Calu3 (cell line): ENCODE measurements at places on chromosomes 6 and 20. TPM values are rescaled to one million over a fixed set of nuclear protein-coding genes. Genes with fewer than 3 reads are reported as not detected.

GRCh38 chr20:45450097-45450818 lies 19.3 kb upstream of the WFDC2 start:
- H3K27ac ChIP-seq = no peak overlapping the region
- peaks cover 6% of the 10 kb centered on the region for H3K36me3 ChIP-seq

- H3K27ac ChIP-seq = no peak overlapping the region
- no peaks in the 10 kb centered on the region for H3K27me3 ChIP-seq
- DNase-seq = no peak
Observed at GRCh38 chr6:112475083-112475482, 128.0 kb downstream of the RFPL4B start.

DNA sequence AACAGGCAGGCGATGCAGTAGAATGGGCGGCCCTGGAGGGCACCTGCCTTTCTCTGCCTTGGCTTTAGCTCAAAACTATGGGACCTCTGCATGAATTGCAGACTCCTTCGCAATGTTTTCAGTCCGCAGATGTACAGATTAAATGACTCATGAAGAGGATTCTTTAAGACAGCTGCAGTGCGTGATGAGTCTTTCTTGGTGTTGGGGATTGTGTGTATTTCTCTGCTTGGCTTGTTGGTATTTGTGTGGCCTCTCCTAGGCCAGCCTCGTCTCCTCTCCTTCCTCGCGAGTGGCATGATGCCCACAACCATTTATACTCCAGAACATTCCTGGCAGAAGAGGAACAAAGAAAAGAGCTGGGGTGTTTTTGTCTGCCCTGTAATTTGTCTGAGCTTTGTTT lies 110.6 kb downstream of the SYNDIG1 start:
- H3K36me3 ChIP-seq = no peaks in the 10 kb centered on the region
- H3K27ac ChIP-seq = no peak overlapping the region
- DNase-seq = no peak
- H3K4me3 ChIP-seq = no peak overlapping the region
- no peaks in the 10 kb centered on the region for H3K4me1 ChIP-seq

GRCh38 chr6:20554326-20554725 lies 20.1 kb downstream of the CDKAL1 start:
- no peak overlapping the region for H3K4me3 ChIP-seq
- H3K36me3 ChIP-seq = peaks cover 14% of the 10 kb centered on the region
- DNase-seq = no peak

- H3K27me3 ChIP-seq = no peaks in the 10 kb centered on the region
- DNase-seq = no peak
- H3K27ac ChIP-seq = peak overlapping the region; percentile 89
- H3K36me3 ChIP-seq = peaks cover 10% of the 10 kb centered on the region
Observed at GRCh38 chr6:34746104-34746846, 11.0 kb upstream of the SNRPC start.

DNA sequence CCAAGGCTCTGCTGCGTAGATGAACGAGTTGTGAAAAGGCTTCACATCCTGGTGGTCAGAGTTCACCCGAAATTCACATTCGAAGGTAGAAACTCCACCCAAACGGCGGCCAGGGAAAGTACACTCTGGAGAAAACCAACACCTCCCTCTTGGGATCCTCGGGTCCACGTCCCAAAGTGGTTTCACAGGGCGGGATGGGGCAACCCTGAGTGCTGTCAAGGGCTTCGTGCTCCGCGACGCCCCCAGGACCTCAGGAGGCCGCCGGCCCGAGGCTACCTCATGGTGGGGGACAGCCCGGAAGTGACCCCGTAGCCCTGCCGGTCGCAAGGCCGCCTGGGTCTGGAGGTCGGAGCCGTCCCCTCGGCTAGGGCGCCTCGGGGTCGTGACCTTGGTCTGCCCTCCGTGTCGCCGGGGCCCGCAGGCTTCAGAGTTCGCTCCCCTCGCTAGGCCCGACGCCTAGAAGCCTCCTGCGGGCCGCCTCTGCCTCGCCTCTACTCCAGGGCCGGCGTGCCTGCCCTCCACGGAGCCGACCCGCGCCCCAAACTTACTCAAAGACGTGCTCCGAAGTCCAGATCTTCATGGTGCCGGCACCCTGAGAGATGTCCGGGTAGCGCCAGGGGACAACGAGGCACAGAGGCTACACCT lies at the start of gene PRELID3B:
PRELID3B (minus strand) TSS at position 636 of the 645 bp plus-strand sequence; CDS start at position 580, 56 bp downstream.
- peak; percentile 45 for DNase-seq
- H3K36me3 ChIP-seq = peaks cover 55% of the 10 kb centered on the region
- peak within 1 kb of the TSS; percentile 63 for H3K4me3 ChIP-seq
- peaks cover 21% of the 10 kb centered on the region for H3K4me1 ChIP-seq
- H3K27ac ChIP-seq = peak within 1 kb of the TSS; percentile 43
- H3K27me3 ChIP-seq = peaks cover 4% of the 10 kb centered on the region

- peak overlapping the region; percentile 89 for H3K4me3 ChIP-seq
- DNase-seq = peak; percentile 70
- H3K36me3 ChIP-seq = peaks cover 23% of the 10 kb centered on the region
- H3K27me3 ChIP-seq = peaks cover 34% of the 10 kb centered on the region
- H3K27ac ChIP-seq = peak overlapping the region; percentile 6
Observed at GRCh38 chr20:46406986-46407670, 713 bp upstream of the ELMO2 start.

DNA sequence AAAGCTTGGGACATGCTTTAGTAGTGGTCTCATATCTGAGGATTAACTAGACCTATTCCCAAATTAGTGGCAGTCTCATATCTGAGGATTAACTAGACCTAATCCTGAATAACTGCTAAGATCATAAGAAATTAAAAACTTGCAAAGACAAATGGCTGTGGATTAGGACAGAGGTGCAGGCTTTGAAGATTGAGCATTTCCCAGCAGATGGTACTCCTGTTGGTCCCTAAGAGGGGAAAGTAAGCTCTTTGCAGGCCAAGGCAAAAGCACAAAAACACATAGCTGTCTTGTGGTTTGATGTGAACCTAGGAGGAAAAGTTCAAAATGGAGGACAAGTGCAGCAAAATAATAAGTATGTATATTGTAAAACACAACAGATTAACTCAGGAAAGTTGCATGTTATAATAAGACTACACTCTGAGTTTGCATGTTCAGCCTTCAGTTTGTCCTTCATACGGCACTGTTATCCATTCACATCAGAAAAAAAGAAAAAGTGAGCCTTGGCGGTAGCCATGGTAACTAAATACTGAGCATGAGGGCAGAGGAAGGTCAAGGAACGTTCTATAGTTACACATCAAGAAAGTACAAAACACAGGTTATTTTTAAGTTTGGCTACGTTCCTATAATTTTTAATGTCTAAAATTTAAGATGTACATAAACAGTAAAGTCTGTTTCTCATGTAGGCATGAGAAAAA lies 62.8 kb downstream of the FILIP1 start:
- H3K4me1 ChIP-seq = peaks cover 8% of the 10 kb centered on the region
- H3K27ac ChIP-seq = no peak overlapping the region
- no peaks in the 10 kb centered on the region for H3K36me3 ChIP-seq

DNA sequence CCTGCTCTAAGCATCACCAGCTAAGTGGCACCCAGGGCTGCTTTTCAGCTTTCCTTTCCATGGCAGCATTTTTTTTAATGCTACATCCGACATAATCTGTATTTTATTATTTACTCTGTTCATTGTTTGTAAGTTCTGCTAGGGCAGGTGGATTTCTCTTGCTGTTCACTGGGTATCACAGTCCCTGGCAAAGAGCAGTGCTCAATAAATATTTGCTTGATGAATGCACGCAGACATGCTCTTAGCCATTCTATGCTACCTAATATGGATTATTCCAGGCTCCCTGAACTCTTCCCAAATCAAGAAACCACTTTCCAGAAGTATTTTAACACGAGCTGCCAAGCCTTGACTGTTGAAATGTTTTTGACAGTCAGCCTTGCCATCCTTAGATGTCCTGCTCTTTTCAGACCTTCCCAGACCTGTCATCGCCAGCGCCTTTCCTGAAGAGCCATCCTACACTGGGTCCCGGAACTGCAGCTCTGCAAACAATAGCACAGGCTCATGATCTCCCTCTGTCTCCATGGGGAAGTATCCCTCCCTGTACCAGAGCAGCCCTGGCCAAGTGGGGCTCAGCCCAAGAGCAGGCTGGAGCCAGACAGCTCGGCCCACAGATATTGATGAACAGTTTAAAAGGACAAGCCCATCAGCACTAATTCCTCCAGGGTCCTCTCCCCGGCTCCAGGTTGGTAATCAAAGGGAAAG lies 136.5 kb upstream of the CDH4 start:
- no peak overlapping the region for H3K27ac ChIP-seq
- no peaks in the 10 kb centered on the region for H3K4me1 ChIP-seq
- peaks cover 20% of the 10 kb centered on the region for H3K27me3 ChIP-seq
- no peaks in the 10 kb centered on the region for H3K36me3 ChIP-seq
- no peak overlapping the region for H3K4me3 ChIP-seq

GRCh38 chr6:139881728-139882211 lies 507.3 kb upstream of the CITED2 start:
- H3K4me1 ChIP-seq = peaks cover 9% of the 10 kb centered on the region
- H3K4me3 ChIP-seq = no peak overlapping the region
- no peak overlapping the region for H3K27ac ChIP-seq
- DNase-seq = peak; percentile 45
- no peaks in the 10 kb centered on the region for H3K36me3 ChIP-seq
- no peaks in the 10 kb centered on the region for H3K27me3 ChIP-seq

GRCh38 chr20:32560482-32560988 lies 24.6 kb downstream of the NOL4L start:
- H3K4me3 ChIP-seq = no peak overlapping the region
- no peaks in the 10 kb centered on the region for H3K4me1 ChIP-seq
- peaks cover 64% of the 10 kb centered on the region for H3K27me3 ChIP-seq
- peaks cover 11% of the 10 kb centered on the region for H3K36me3 ChIP-seq
- no peak overlapping the region for H3K27ac ChIP-seq

GRCh38 chr6:82437701-82438100 lies 74.1 kb downstream of the TPBG start:
- H3K36me3 ChIP-seq = no peaks in the 10 kb centered on the region
- H3K27me3 ChIP-seq = no peaks in the 10 kb centered on the region
- H3K4me1 ChIP-seq = no peaks in the 10 kb centered on the region
- H3K27ac ChIP-seq = no peak overlapping the region
- DNase-seq = no peak

DNA sequence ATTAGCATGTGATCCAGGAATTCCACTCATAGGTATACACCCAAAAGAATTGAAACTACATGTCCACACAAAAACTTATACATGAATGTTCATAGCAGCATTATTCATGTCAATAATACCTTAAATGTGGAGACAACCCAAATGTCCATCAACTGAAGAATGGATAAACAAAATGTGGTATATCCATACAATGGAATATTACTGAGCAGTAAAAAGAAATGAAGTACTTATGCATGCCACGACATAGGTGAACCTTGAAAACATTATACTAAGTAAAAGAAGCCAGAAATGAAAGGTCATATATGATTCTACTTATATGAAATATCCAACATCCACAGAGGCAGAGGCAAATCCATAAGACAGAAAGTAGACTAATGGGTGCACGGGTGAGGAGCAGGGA lies 159.9 kb downstream of the UNC5CL start:
- no peak for DNase-seq
- H3K27me3 ChIP-seq = peaks cover 35% of the 10 kb centered on the region
- H3K36me3 ChIP-seq = no peaks in the 10 kb centered on the region
- H3K27ac ChIP-seq = no peak overlapping the region
- no peak overlapping the region for H3K4me3 ChIP-seq

DNA sequence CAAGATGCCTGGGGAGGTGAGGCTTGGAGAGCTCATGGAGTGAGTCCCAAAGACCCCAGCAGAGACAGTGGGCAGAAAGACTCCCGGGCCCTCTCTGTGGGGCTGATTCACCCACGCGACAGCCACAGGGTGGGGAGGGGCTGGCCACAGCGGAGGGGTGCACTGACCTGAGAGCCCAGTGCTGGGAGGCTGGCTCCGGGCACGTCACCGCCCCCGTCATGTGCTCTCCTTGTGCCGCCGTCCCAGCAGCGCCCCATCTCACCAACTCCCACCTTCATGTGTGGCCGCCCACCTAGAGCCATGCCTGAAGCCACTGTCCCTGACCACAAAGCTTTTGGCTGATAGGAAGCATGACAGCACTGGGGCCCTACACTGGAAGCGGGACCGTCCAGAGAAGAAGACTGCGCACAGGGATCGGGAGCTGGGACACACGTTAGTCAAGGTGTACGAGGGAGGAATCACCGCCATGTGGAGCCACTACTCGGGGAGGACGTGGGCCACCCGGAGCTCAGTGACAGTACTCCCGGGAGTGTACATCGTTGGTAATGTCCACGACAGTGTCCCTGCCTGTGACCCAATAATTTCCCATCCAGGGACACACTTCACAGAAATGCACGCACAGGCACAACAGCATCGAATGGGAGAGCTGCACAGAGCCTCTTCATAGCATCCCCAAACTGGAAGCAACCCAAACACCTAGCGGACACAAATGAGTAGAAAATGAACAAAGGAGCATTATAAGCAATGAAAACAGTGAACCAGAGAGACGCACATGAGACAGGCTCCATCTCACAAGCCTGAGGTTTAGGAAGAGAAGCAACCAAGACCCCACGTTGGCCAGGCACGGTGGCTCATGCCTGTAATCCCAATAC lies 28.4 kb upstream of the FOXC1 start:
- no peak for DNase-seq
- H3K27ac ChIP-seq = no peak overlapping the region
- H3K27me3 ChIP-seq = peaks cover 47% of the 10 kb centered on the region

Gene SH3BGRL2
- 44.3 and 46.1 TPM in 2 replicates for total RNA-seq

Gene RAET1E
- 0.22 TPM in 1 of 2 replicates, not detected in the other for total RNA-seq

Gene SRF
- 43.4 and 48.0 TPM in 2 replicates for total RNA-seq
